ENCODE measurements at places on chromosomes 11 and 22.

- DNase-seq: no peak
Observed at GRCh38 chr11:127552446-127552845, 551.9 kb upstream of the KIRREL3 start.

DNA sequence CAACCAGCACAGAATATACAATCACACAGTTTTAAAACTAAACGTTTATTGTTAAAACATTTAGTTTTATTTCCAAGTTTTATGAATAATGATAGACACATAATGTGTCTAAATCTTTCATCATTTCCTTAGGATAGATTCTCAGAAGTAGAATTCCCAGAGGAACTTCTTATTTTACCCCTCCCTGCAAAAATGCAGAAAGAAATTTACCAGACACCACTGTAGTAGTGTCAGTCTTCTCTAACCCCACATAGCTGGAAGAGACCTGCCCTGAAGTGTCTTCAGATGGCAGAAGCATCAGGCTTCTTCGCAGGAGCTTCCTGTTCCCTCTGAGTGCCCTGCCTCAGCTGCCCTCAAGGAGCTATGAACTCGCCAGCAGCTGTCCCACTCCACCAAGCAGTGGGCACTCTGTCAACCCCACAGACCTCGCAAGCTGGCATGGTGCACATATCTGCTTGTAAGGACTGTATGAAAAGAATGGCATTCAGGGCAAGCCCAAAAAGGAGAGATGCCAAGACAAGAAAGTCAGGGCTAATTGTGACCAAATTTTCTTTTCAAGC is 28.5 kb upstream of the PAK1 start:
- DNase-seq: no peak

- DNase-seq: peak; percentile 34
Observed at GRCh38 chr11:119236490-119236889, 30.4 kb downstream of the CBL start.

DNA sequence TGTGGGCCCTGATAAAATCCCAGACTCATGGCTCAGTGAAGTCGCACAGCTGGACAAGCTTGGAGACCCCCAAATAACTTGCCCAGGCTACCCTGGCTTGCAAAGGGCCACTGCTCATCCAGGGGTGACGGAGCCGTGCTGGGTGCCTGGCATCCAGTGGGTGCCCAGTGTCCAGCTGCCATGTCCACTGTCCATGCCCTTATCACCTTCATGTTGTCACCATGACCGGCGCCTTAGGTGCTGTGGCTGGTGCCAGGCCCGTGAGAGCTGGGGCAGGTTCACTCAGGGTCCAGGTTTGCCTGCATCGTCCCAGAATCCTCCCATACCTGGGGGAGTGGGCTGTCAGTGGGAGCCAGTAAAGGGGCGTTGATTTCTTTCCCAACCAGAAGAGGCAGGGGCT is 57.4 kb downstream of the LRP5 start:
- DNase-seq: no peak

DNA sequence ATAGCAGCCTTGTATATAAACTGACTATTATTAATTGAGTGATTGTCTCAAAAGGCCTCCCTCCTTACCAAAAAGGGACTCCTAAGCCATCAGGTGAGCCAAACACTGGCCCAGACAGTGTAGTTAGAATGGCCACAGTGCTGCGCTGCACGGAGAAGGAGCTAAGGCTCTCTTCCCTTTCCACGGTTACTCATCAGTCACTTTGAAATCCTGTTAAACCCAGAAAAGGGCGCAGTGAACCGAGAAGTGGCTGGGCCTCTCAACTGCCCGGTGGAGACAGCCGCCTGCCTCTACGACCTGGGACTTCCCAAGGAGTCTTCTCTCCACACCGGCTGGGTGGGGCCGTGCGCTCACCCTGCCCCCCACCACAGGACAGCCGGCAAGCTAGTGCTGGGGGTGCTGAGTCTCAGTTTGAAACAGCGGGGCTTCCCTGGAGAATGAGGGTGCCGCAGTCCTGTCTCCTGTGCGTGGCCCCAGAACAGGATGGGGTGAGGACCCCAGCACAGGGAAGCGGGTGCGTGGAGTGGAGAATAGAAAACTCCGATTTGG is 1.3 kb downstream of the MYH9 start:
- DNase-seq: peak; percentile 75

GRCh38 chr11:45590743-45591142 is 74.7 kb downstream of the CHST1 start:
- no peak for DNase-seq

- no peak for DNase-seq
Observed at GRCh38 chr11:94767701-94768601, at the start of gene AMOTL1. Gene AMOTL1, plus strand, starts transcription at chr11:94768356. Its CDS starts 156 bp downstream, at chr11:94768512.

- peak; percentile 13 for DNase-seq
Observed at GRCh38 chr22:34866495-34867131, 199.3 kb upstream of the ISX start.

DNA sequence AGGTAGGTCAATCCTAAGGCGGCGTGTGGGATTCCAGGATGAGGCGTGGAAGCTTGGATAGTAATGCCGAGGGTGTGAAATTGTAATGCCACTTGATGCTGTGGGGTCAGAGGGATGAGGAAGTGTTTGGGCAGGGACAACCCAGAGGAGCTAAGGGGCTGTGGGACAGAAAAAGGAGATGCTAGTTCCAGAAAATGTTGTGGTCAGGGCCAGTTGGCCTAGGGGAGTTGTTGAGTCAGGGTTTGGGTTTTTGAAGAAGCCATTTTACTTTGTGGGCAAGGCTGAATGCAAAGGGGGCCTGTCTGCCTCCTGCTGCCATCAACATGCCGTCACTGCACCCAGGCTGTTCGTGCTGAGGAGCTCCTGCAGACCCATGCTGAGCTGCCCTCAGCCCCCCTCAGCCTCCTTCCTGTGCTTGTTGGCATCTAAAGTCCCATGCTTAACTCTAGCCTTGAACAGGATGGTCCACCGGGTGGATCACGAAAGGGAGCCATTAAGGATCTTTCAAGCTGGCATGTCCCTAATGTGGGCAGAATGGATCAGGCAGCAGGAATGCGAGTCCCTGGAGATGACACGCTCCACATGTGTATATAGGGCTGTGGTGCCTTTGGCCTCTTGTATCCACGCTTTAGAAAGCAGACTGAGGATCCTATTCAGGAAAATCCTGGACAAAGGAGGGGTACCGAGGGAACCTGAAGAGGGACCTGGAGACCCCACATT is 2.1 kb downstream of the C11orf16 start:
- DNase-seq: no peak

DNA sequence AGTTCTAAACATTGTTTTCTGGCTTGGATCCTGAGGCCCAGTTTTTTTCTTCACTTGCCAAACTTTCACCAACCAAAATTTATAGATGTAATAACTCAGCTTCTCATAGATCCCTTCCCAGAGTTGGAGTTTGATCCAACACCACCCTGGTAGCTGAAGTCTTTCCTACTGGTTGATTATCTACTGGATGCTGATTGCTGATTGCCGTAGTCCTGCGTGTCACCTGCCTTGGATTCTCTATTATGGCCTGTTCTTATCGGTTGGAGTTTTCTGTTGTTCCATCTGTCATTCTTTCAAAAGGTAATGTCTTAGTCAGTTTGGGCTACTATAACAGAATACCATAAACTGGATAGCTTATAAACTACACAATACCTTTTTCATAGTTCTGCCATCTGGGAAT is 17.3 kb upstream of the OR6X1 start:
- DNase-seq: no peak

- no peak for DNase-seq
Observed at GRCh38 chr22:27985323-27986275, 66.5 kb upstream of the PITPNB start.

GRCh38 chr11:134939905-134940304 is 527.9 kb upstream of the B3GAT1 start:
- DNase-seq: no peak

GRCh38 chr11:65403607-65404121 is 17.2 kb downstream of the FRMD8 start:
- no peak for DNase-seq

- peak; percentile 71 for DNase-seq
Observed at GRCh38 chr11:71563406-71563805, 2.0 kb upstream of the KRTAP5-10 start.

- no peak for DNase-seq
Observed at GRCh38 chr11:58926251-58926650, 13.0 kb upstream of the GLYATL1 start.

DNA sequence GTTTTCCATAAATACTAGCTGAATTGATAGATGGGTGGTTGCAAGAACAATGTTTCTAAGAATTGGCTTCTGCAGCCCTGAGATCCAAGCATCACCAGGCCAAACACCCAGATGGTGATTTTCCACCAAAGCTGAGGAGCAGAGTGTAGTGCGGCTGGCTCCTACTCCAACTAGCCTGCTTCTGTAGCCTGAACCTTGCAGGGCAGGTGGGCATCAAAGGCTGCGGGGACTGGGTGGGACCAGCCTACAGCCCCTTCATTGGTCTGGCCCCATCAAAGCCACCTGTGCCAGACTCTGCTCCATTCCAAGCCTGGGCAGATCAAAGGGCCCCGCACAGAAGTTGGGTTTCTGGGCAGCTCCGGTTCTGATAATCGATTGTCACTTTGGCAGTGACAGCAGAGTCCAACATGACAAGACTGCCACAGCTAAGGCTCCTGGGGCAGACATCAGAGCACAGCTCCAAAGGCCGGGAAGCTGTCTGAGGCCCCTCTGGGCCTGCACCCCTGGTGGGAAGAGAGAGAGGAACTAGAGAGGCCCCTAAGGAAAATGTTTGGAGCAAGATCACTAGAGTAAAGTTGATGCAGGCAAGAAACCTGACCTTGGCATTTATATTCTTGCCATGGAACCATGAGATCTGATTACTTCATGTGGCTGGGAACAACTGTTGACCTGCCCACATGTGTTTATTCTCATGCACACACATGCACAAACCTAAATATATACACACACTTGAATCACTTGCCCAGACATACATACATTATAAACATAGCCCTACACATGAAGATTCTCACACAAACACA is 582.9 kb downstream of the INSC start:
- DNase-seq: no peak

GRCh38 chr11:2507945-2508749 is 63.3 kb downstream of the KCNQ1 start:
- no peak for DNase-seq

- DNase-seq: no peak
Observed at GRCh38 chr11:95434489-95435057, 203.6 kb upstream of the SESN3 start.

DNA sequence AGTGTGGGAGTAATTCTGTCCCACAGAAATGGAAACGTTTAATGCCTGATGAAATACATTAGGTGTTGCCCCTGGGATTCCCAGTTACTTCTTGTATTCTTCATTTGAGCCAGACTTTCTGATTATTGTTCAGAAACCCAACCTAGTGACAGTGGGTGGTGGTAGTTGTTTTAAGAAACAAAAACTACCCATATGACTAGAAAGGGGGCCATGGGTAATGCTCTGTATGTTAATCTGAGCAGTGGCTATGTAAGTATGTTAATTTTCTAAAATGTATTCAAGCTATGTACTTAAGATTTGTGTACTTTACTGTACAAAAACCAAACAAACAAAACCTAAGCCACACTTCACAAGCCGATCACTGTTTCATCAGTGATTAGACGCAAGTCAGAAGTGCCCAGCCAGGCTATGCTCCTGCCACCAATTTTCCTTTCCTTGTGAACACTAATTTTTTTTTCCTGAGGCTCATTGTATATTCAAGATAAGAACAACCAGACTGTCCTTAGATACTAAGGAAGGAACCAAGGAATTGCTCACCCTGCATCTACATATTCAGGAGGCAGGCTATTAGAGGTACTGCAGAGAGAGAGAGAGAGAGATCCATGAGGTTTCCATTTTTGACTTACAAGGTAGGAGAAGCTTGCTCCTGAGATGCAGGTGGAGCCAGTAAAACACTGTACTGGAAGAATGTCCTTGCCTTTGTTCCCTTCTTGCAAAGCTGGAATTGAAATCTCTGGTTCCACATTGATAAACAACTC is 122.7 kb downstream of the DBX1 start:
- DNase-seq: no peak

GRCh38 chr11:76269247-76269646 is 62.9 kb upstream of the WNT11 start:
- DNase-seq: no peak

DNA sequence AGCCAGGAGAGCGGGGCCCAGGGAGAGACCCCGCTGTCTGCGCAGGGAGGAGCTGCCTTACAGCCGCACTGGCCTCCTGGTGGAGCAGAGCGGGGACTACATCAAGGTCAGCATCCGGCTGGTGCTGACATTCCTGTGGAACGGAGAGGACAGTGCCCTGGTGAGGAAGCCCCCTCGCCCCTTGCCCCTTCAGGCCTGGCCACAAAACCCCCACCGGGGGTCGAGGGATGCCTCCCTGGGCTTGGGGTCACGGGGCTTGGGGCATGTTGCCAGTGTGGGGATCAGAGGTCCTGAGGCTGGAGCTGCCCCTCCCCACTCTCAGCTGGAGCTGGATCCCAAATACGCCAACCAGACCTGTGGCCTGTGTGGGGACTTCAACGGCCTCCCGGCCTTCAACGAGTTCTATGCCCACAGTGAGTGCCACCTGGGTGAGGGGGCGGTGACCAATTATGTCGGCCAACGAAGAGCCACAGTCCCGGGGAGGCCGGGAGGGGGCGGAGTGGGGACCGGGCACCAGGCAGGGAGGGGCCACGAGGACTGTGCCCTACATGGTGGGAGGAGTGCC is 4.2 kb downstream of the MUC5B start:
- no peak for DNase-seq

DNA sequence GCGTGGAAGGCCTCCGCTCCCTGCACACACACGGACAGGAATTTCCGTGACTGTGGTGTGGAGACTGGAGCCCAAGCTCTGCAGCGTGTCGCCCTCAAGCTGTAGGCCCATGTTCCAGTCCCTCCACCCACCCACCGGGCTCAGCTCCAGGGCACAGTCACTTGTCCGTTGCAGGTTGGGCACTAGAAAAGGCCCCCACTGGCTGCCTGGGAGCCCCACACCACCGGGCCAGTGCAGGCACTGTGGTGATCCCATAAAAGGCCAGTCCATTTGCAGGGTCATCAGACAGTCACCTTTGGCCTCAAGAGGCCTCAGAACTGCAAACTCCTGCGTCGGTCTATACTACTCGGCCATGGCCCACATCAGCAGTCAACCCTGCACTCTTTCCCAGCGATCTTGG is 16.3 kb downstream of the RAB36 start:
- DNase-seq: no peak

DNA sequence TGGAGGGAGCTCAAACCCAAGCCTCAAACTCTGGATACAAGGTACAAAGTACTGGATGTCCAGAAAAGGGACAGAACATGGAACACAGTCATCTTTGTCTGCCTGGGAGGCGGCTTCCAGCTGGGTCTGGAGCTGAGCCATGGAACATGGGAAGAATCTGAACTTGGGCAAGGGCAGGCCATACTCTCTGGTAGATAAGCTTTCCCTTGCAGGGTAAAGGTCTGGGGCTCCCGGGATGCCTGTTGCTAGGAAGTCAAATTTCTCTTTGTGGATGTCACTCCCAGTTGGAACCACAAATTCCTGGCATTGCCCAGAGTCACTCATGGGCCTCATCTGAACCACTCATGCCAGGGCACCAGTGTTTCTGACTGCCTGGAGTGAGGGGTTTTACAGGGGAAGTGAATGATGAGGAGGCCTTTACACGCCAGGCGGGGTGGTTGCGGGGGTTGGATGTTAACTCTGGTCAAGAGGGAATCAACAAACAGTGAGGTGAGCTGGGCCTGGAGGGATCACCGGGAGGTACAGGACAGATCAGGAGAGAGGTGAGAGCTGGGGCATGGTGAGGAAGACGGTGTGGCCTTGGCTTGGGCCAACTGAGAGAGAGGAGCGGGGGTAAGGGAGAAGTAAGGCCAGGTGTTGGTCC is 5.7 kb downstream of the FTH1 start:
- DNase-seq: no peak
